NCI-H1092 treated with DMSO at 0.1 percent for 48 hours (cell line): ENCODE measurements at places on chromosomes 13 and 19.

GRCh38 chr19:17834350-17835181, 13.2 kb downstream of the JAK3 start:
- DNase-seq = no peak

DNA sequence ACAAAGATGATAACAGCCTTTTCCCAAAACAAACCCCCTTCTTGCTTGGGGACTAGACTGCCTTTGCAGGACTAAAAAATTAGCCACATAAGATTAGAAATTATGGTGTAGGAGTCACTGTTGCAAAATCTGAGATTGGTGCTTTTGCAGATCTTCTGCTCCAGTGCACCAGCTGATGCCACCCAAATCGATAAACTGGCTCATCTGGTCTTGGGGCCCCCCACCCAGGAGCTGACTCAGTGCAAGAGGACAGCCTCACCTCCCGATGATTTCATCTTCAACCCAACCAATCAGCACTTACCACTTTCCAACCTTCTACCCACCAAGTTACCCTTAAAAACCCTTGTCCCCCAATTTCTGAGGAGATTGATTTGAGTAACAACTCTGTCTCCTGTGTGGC, 47.1 kb upstream of the PEPD start:
- no peak for DNase-seq

DNA sequence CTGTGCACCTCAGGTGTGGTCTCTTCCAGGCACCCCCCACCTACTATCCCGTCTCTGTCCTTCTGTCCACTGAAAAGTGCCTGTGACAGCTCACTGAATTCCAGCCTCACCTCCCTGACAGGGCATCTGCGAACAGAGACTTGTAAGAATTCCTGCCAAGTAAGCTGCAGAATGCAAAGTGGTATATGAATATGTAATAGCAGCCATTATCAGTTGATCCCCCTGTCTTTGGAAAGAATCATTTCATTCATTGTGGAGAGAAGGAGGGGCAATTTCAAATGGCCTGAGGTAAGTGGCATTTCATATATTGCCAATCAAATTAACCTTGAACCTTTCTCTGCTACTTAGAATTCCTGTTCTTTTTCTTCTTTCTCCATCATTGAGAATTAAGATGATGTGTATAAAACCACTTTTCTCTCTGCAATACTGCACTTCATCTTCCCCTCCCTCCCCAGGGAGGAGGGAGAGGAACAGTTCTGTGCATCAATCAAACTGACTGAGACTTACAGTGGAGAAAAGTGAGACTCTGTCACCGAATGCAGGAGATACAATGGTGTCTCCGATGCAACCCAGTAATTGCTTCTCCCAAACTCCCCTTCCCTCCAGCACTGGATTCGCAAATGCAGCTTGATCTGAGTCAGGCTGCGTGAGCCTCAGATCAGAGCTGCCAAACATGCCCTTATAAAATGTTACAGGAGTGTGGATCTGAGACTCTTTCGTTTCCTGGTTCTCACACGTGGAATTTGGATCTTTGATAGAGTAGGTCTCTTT, 91.7 kb downstream of the SLC10A2 start:
- no peak for DNase-seq

- DNase-seq = no peak
These were observed 7.2 kb downstream of the GAS6 start for GRCh38 chr13:113856716-113857065.

- peak; percentile 48 for DNase-seq
These were observed 7.4 kb downstream of the ETHE1 start for GRCh38 chr19:43519436-43520088.

DNA sequence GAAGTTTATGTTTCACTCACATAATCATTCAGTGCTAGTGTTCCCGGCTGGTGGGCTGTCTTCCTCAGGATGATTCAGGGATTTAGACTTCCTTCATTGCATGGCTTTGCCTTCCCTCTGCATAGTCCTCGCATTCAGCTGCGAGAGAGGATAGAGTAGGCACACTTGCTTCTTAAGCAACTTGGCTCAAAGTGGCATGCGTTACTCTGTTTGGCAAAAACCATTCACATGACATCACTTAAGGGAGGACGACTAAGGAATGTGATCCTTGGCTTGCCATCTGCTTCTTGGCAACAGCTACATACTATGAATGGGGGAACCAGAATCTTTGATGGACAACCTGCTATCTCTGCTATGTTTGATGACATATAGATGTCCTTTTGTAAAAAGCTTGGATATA, 359.3 kb downstream of the TDRD3 start:
- no peak for DNase-seq

- peak; percentile 90 for DNase-seq
These were observed 669.3 kb downstream of the LIG4 start for GRCh38 chr13:107545946-107546502.

DNA sequence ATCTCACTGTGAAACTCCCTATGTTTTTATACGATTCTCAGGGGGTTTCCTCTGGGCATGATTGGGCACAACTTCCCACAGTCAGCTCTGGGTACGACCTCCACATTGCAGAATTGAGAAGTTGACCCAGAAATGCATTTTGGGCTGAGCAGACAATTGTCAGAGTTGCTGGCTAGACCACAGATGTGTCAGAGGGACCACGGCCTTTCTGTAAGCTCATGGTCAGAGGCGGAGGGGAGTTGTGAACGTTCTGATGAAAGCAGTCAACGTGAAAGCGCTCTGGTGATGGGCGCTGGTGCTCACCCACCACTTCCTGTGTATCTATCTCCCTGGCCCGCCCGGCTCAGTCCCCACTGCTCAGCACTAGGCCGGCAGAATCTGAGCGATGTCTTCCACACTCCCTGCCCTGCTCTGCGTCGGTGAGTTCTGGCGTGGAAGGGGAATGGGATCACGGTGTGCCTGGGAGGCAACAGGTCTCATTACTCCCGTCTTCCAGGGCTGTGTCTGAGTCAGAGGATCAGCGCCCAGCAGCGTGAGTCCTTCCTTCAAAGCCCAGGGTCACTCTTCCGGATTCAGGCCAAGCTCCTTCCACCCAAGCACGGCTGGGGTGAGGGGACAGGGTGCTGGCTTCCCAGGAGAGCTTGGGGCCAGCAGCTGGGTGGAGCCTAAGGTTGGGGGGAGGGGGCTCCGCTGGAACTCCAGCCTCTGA, at the start of gene NCR1:
Gene NCR1 (plus strand): TSS at position 346 of the 709 bp plus-strand sequence. CDS start 40 bp downstream, at position 386.
- DNase-seq = no peak

- DNase-seq = no peak
These were observed 40.6 kb downstream of the UQCRFS1 start for GRCh38 chr19:29172302-29172701.

DNA sequence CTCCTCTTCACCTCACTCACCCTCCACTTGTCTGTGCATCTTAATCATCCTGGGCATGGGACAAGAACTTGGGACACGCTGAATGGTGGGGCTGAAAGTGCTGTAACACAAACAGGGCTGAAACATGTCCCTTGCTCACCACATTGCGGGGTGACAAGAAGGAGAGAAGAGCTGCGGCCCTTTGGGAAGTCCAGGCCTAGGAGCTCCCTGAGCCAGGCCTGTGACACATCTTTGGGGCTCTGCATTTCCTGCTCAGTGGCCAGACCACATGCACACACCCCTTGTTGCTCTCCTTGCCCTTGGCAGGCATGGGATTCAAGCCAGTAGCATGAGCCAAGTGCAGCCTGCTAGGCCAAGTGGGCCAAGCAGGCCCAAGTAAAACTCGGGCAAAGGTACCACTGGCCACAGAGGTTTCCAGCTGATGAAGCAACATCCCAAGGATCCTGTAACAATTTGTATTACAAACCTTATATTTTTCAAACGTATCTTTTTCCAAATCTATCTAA, 1384.3 kb upstream of the PCDH20 start:
- no peak for DNase-seq

DNA sequence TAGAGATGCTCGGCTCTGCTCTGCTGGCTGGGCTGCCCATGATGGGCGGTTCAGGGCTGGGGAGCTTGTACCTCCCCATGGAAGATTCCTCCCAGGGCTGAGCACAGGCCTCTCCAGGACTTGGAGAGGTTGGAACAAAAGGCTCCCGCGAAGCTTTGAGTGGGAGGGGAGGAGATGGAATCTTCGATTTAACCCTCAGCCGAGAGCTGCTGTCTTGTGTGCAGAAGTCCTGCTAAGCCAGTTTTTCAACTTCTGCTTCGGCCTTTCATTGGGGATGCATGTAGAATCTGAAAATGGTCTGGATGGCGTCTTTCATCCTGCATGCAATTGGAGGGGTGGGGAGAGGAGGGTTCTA, 163.3 kb downstream of the KDM4B start:
- no peak for DNase-seq

GRCh38 chr13:112869202-112870050, 99.6 kb upstream of the MCF2L start:
- no peak for DNase-seq

- DNase-seq = no peak
These were observed 9.1 kb downstream of the CACTIN start for GRCh38 chr19:3617463-3617862.

DNA sequence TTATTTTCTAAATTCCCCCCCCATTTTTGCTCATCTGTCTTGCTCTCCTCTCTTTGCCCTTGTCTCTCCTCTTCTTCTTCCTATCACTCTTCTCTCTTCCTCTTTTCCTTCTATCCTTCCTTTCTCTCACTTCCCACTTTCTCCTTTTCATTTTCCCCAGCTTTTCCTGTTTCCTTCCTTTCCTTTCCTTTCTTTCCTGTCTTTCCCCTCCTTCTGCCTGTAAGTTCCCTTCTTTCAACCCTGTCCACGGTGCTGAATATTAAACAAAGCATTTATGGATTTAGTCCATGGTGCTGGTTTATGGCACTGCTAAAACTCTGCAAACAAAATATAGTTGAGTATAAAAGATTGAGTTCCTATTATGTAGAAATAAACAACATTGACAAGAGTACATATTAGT, 27.6 kb downstream of the SCEL start:
- no peak for DNase-seq

DNA sequence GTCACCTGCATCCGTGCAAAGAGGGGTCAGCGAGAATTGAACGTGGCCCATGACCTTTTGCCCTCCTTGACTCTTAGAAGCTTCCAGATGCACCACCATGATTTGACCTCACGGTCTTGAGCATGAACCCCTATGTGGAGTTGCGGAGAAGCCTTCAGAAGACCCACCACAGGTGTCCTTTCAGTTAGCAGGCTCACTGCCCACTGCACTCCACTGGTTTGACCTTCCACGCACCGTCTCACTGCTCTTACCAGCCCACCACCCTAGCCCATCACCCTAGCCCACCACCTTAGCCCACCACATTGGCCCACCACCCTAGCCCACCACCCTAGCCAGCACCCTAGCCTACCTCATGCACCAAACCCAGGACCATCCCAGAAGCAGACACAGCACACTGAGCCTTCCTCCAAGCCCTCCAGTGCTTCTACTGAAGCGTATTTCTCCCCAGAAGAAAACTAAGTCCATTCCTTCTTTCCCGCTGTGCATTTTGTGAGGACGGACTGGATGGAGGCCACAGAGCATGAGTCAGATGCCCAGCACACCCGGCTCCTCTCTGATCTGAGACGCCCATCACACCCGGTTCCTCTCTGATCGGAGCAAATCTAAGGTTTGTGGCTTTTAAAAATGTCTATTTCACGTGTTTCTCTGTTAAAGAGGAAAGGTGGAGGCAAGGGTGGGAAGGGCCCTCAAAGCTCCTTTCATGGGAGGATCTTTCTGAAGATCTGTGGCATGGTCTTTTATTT, 45.8 kb downstream of the SOX1 start:
- no peak for DNase-seq

GRCh38 chr19:33497131-33497777, 24.3 kb downstream of the PEPD start:
- DNase-seq = no peak

- no peak for DNase-seq
These were observed 244.2 kb downstream of the UQCRFS1 start for GRCh38 chr19:28968721-28969120.

- no peak for DNase-seq
These were observed 618.0 kb downstream of the DACH1 start for GRCh38 chr13:71249011-71249410.

DNA sequence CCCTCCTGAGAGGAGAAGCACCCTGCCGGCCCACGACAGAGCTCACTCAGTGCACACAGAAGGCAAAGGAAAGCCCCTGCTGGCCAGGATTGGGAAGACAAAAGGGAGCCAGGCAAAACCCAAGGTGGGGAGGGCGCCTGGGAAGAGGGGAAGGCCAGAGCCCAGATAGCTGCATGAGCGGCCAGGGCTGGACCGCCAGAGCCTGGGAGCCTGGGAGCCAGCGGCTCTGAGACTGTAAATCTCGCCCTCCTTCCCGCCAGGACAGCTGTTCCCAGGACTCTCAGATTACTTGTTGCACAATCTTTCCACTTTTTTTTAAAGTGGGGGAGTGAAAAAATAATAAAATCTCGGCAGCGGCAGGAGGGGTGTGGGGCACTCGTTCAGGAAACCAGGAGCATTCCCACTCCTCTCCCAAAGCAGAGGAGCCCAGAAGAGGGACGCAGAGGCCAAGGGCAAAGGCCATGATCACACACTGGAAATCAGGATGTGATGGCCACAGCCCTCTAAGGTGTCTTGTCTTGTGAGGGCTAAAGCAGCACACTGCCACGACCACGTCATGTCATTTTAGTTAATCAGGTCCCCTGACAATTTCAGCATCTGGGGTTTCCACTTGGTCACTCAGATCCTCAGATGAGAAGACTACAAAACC, 19.6 kb upstream of the EPHX3 start:
- DNase-seq = peak; percentile 2

- DNase-seq = no peak
These were observed 3.3 kb downstream of the FCGRT start for GRCh38 chr19:49515767-49516166.

- DNase-seq = no peak
These were observed 8.7 kb upstream of the RFX2 start for GRCh38 chr19:6119031-6119430.

DNA sequence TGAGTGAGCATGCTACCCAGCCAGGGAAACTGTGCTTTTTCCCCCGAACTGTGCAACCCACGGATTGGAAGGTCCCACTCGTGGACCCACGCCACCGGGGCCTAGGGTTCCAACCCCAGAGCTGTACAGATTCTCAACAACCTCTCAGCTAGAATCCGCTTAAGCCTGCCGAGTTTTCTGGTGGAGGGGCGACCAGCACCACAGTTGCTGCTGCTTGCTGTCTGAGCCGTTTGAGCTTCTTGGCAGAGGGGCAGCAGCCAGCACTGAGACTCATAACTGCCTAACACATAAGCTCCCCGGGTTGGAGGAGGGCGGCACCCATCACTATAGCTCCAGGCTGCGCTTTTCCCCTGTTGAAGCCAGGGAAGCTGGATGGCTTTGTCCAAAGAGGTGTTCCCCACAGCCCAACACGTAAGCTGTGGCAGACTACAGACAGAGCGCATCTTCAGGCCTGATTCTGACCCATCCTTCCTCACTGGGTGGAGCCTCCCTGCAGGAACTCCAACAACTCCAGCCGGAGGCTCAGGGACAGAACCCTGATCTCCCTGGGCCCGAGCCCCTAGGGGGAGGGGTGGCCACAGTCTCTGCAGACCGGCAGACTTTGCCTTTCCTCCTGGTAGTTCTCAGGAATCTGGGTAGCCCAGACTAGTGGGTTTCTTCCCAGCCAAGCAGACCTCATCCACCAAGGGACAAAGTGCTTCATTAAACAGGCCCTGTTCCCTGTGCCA, 871.6 kb downstream of the SLITRK6 start:
- DNase-seq = no peak
